ENCODE measurements at places on chromosomes 16 and 17. TPM values are rescaled to one million over a fixed set of nuclear protein-coding genes. Genes with fewer than 3 reads are reported as not detected.

Gene GP2
- total RNA-seq = not detected

Gene KRT17
- 1.2 TPM for total RNA-seq

Gene TBKBP1
- total RNA-seq = 6.3 TPM

Gene KDM6B
- 14.2 TPM for total RNA-seq

Data from A549 treated with CpdA at 1 μM for 4 hours (cell line).